Activated CD4-positive, CD25-positive, alpha-beta regulatory T cell treated with anti-CD3 and anti-CD28 coated beads, Interleukin-2, amount 50 U/mL, for 24 hours (primary cell): ENCODE measurements at places on chromosomes 5 and 9.
A peak's percentile ranks its signal among the peaks of the same experiment; 100 is the strongest.

GRCh38 chr5:159324986-159325385, 5.3 kb downstream of the IL12B start:
- no peak for ATAC-seq

DNA sequence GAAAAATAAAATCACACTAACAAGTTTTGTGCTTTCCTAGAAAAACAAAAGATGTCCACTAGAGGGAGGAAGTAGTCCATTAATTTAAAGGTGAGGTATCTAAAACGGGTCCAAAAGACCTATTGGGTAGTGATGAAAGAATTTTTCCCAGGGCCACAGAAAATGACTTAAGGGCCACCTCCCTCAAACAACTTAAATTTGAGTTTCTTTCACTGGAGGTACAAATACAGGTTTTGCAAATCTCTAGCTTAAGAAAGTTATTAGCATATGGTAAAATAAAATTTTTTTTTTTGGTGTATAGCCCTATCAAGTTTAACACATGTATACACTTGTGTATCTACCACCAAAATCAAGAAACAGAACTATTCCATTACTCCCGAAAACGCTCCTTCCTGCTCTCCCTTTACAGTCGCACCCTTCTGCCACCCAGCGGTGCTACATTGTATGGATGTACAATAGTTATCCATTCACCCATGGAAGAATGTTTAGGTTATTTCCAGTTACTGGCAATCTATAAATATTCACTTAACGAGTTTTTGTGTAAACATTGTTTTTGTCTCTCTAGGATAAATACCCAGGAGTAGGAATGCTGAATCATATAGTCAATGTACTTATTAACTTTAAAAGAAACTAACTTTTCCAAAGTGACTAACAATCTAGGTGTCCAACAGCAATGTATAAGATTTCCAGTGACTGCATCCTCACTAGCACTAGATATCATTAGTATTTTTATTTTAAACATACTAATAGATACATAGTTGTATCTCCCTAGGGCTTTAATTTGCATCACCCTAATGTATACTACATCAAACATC, 21.9 kb downstream of the DEPDC1B start:
- ATAC-seq: peak; percentile 21

GRCh38 chr9:23497137-23497504, 328.9 kb downstream of the ELAVL2 start:
- ATAC-seq: no peak

GRCh38 chr5:74075501-74076484, 449.8 kb downstream of the ARHGEF28 start:
- no peak for ATAC-seq

DNA sequence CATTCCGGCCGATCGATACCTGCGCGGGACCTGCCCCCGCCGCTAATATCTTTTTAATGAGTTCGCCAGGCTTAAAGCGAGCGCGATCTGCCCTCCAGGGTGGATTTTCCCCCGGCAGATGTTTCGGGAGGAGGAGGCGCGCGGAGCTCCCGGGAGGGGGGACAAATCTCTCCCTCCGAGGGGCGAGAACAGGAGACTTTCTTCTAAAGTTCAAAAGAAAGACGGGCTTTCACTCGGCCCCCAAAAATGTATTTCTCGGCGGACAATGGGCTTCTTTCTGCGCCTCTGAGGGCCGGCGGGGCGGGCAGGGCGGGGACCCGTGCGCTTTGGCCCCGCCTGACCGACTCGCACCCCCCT, 4.1 kb upstream of the PRDM12 start:
- ATAC-seq: no peak

GRCh38 chr5:171492781-171493180, 73.3 kb downstream of the FGF18 start:
- no peak for ATAC-seq

GRCh38 chr5:124546643-124547042, 199.8 kb downstream of the ZNF608 start:
- ATAC-seq: no peak

DNA sequence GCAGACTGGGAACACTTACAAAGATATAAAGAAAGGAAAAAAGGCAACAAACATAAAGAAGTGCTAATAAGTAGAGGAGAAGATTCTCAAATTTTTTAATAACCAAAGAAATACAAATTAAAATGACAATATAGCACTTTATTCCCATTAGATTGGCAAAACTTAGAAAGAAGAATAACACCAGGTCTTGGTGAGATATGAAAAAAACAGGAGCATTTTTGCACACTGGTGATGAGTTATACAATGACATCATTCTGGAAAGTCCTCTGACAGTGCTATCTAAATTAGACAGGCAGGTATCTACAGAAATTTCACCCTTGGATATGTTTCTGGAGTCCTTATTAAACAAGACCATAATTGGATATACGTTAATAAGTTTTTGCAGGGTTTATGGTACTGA, 9.5 kb upstream of the SFXN1 start:
- no peak for ATAC-seq

GRCh38 chr9:70452365-70452764, 37.9 kb upstream of the KLF9 start:
- ATAC-seq: no peak

DNA sequence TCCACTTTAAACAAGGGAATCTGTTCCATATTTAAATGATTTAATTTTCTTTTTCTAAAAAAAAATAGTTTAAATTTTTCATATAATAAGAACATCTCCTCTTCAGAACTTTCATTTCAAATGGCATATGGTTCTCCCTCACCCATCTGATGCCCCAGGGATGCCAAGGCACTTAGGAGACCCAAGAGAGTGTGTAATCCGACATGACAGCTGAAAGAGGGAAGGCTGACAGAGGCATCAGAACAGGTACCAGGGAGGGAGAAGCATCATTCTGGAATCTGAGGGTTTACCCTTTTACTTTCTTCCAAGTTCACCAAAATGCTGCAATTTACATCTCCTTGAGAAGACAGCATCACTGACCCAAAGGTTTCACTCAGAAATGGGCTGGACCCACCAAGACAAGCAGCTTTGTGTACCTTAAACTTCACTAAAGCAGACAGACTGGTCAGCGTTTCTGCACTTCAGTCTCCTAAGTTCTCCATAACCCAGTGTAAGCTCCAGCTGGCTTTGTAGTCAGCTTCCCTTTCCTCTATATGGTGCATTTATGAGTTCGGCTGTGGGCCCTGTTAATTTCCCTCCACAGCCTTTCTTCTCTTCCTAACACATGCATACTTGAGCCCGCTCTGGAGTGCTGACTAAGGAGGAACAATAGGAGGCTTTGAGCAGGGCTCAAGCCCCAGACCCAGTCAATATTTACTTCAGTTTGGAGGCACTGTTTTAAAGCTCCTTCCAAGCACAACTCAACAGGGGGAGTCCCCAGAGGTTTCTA, 17.7 kb downstream of the EFNA5 start:
- no peak for ATAC-seq

DNA sequence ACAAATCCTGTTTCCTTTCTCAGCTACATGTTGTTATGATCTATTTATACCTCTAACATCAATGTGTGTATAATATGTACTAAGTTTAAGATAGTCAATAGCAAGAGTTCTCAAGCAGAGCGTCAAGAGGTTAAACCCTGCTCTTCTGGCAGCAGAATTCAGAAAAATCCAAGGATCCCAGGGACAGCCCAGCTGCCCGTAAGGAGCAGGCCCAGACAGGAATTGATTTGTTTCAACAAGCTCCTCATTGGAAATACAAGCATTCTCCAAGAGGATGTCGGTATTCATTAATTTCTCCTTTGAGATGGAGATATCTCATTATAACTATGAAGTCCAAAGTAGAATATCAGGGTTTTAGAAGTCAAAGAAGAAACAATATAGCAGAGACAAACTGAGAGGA, 14.9 kb downstream of the EFNA5 start:
- ATAC-seq: no peak

DNA sequence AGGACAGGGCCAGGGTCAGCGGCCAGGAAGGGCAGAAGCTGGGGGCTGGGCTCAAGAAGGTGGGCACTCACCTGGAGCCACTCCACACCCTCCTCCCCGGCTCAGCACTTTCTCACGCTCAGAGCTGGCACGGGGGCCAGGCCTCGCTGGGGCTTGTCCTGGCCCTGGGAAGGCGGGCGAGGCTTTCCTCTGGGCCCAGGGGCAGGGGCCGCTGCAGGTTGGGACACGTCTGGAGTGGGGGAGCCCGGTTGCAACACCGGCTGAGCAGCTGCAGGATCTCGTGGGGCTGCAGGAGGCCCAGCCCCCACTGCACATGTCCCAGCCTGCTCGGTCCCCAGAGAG, 38.9 kb upstream of the EGFL7 start:
- ATAC-seq: no peak

DNA sequence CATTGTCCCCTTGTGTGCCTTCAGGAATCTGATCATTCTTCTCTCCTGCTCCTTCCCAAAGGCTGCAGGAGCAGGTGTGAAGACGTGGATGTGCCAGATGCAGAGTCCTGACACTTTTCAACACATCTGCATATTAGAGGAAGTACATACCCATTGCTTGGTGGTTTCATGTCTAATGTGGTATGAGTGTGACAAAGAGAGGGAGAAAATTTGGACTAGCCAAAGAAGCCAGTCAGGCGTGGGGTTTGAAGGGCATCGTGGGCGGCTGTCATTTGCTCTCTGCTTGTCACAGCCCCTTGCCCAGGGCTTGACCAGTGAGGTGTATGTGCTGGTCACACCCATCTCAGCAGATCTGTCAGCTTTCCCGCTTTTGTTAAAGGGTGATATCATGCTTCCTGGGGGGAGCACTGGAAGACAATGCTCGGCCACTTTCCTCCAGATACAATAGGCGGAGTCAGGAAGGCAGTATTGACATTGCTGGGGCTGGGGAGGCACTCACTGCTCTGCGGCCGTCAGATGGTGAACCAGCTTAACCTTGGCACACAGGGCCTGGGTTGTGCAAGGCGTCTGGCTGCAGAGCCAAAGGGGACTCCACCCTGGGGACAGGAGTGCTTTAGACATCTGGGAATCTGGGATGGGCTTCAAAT, 8.6 kb downstream of the TEK start:
- no peak for ATAC-seq

DNA sequence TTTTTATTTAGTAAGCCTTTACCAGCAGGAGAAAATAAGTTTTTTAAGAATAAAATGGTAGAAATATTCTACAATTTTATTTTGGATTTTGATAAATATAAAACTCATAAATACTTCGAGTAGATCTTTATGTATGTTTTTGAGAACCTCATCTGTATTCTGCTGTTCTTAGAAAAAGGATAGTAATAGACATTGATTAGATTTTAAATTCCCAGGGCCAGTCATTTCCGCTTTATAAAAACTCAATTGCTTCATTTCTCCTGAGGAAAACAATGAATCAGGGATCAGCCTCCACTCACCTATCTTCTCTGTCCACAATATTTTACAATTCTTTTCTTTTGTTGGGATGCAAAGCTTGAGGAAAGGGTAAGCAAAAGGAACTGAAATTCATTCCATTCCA, 1983.5 kb upstream of the C9orf72 start:
- ATAC-seq: no peak

DNA sequence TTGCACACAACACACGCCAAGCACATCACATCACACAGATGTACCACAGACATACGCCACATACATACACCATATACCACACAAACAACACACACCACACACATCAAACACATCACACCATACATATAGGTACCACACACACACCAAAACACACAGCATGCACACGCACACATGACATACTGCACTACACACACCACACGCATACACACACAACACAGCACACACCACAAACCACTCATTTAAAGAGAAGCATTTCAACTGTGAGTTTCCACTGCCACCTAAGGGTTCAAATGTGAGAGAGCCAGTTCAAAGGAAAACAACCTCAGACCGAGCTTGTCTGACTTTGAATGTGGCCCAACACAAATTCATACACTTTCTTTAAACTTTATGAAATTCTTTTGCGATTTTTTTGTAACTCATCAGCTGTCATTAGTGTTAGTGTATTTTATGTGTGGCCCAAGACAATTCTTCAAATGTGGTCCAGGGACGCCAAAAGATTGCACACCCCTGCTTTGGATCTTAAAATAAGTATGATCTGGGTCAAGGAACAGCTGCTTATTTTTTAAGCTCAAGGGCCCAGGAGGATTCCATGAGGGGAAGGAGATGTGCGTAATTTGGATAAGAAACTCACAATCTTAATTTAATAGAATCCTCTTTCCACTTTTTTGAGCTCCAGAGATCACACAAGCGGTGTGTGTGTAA, 494.6 kb downstream of the GADD45G start:
- ATAC-seq: no peak

DNA sequence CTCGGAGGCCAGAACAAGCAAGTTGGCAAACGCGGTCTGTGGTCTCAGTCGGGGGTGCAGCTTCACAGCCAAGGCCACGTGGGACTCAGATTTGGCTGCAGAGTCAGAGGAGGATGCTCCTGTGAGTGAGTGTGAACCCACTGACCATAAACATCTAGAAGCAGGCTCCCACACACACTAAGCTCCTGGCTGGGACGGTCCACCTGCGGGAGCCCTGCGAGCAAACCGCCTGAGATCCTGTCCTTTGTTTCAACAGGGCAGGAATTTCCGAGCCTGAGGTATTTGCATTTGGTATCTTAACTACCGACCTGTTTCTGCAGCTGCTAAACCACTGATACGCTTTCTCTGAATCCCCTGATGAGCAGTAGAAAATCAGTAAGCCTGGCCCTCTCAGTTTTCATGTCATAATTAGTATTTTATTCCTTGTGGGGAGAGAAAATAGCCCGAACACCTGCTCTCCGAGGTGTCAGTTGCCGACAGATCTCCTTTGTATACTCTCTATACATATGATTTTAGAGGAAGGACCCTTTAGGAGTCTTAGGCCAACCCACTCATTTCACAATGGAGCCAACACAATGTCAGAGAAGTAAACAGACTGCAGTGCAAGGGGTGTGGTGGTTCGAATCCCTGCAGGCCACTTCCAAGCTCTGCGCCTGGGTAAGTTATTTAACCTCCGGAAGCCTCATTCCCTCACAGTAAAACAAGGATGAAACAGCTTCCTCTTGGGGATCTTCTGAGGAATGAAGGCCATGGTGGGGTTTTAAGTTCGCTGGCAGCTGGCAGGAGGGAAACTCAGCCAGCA, 40.9 kb upstream of the PWWP2A start:
- no peak for ATAC-seq

- ATAC-seq: no peak
Observed at GRCh38 chr5:115825948-115826347, 9.5 kb upstream of the CDO1 start.

DNA sequence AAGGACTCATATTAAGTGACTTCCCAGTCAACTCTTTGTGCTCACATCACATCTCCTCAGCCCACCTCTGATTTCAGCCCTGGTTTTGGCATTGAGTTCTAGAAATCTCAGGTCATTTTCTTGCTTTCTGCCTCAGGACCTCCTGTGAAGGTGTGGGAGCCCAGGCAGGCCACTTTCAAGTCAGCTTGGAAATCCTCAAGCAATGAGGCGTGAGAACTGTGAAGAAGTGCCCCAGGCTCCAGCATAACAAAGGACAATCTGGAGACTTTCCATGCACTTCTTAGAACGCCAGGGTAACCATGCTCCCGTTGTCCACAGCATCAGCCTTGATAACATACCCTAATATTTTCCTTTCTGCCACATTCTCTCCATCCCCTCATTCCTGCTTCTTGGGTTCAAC, 131.2 kb upstream of the MAP3K1 start:
- no peak for ATAC-seq

DNA sequence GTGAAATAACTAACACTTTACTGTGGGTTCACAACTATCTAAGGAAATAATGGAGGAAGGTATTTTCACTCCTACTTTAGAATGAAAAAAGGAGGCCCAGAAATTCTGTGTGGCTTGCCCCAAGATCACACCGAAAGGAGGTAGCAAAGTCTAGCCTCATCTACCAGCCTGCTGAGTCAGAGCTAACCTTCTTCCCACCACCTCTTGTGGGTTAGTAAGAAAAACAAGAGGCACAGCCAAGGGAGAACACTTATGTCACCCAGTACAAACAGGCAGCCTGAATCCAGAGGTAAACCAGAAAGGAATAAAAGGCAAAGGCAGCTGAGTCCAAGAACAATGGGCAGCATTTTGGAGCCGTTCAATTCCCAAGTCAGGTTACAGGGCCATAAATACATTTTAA, 91.9 kb upstream of the RASEF start:
- ATAC-seq: no peak
